ENCODE measurements at places on chromosomes 12 and 14. TPM values are rescaled to one million over a fixed set of nuclear protein-coding genes. Genes with fewer than 3 reads are reported as not detected.

- no peak for DNase-seq
Measured at GRCh38 chr14:68710776-68711175, 82.1 kb downstream of the ZFP36L1 start.

- DNase-seq: no peak
Measured at GRCh38 chr14:100056431-100056830, 8.8 kb upstream of the EVL start.

FRMD6 gene
- 121 TPM for total RNA-seq

TESPA1 gene
- 4.5 TPM for total RNA-seq

SLC39A9 gene
- total RNA-seq: 74.7 TPM

GRCh38 chr14:50524060-50524459 lies 8.3 kb downstream of the MAP4K5 start:
- no peak for DNase-seq

- DNase-seq: peak; percentile 68
Measured at GRCh38 chr12:114508529-114509129, 102.7 kb upstream of the TBX5 start.

AQP2 gene
- not detected for total RNA-seq
